ENCODE measurements at places on chromosomes 12 and 14.

- no peak for DNase-seq
Observed at GRCh38 chr12:75990189-75990912, 41.2 kb downstream of the PHLDA1 start.

DNA sequence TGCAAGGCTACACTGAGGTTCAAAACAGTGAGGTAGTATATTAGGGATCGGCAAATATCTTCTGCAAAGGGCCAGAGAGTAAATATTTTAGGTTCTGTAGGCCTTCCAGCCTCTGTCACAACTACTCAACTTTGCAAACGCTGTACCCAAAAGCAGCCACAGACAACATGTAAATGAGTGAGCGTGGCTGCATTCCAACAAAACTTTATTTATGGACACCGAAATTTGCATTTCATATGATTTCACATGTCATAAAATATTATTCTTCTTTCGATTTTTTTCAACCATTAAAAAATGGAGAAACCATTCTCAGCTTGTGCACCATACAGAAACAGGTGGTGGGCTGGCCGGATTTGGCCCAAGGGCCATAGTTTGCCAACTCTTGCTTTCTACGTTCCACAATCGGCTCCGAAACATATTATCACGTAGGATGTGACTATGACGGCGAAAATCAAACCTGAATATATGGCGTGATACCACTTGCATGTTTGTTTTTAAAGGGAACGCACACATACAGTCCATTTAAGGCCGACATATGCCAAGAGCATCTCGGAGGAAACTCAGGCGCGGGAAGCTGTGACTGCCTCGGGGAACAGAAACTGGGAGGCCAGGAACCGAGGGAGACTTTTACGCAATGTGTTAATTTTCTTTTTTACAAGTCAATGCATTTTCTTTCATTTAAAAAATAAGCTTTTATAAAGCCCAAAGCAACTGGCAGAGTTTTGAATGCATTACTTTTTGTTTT, 7.1 kb downstream of the NCOR2 start:
- DNase-seq = no peak

DNA sequence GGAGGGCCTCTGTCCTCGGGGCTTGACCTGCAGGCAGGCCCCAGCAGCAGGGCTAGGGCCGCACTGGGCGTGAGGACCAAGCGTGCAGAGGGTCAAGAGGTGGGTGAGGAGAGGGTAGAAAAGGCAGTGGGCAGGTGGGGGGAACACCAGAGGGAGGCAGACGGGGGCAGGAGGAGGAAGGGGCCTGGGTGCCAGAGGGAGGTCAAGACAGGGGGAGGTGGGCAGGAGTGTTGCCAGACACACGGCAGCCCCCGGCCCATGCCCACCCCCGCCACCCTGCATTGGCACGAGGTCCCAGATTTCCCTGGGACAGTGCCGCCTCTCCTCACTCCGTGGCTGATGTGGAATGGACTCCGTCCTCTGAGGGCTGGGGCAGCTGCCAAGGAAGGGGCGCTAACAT, 8.2 kb downstream of the TMEM121 start:
- DNase-seq = no peak

- DNase-seq = no peak
Observed at GRCh38 chr12:55470088-55470829, at the start of gene OR6C70. TSS of gene OR6C70 (minus strand) at chr12:55470138. CDS start at chr12:55470138, 0 bp downstream.

- DNase-seq = no peak
Observed at GRCh38 chr12:1185460-1186182, 194.6 kb downstream of the ERC1 start.

DNA sequence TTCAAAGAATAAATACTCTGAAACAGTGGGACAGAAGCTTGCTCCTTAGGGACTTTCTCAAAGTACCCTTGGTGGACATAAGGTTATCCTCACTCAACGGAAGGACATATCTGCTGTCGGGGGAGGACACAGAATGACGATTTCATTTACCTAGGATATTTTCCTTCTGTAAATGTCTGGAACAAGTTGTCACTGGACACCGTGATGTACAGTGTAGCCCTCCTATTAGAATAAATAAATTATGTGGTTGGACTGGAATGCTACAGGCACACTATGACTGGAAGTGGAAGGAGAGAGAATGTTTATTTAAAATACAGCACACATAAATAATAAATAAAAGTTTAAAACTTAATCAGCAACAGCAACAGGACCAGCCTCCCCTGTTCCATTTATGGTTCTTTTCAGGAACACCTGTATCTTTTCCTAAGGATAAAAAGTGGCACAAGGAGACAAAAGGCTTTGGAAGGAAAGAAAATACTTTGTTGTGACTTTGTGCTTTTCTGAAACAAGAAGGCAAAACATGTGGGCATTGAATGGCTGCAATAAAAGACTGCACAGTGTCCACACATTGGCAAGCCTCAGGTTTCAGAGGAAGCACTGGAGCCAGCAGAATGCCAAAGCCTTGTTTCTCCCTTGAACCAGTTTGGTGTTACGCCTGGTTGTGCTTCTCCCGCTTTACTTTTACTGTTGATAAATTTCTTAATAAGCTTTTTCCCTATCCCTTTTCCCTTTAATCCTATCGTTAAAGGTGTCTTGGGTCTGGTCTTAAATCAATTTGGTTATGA, 36.8 kb downstream of the FGD4 start:
- no peak for DNase-seq

DNA sequence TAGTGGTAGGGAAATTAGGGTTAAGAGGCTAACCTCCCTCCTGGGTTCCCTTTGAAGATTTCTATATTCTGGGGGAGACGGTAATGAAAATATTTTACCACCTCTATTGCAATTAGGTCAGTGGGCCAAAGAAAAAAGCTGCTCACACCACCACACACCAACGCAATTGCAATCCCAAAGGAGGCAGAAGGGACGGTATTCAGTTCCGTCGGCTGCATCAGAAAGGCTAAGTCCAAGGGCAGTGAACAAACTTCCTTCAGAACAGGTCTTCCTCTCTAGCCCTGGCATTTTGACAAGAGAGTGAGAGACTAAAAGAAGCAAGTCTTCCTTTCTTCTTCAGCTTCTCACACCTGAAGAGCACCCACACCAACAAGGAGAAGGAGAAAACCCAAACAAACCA, 51.2 kb downstream of the OTX2 start:
- DNase-seq = no peak

- DNase-seq = no peak
Observed at GRCh38 chr12:115941362-115941761, 336.1 kb downstream of the MED13L start.

- no peak for DNase-seq
Observed at GRCh38 chr14:36619853-36620252, 37.4 kb upstream of the NKX2-8 start.

GRCh38 chr14:74968811-74969210, 13.4 kb upstream of the PGF start:
- DNase-seq = no peak

DNA sequence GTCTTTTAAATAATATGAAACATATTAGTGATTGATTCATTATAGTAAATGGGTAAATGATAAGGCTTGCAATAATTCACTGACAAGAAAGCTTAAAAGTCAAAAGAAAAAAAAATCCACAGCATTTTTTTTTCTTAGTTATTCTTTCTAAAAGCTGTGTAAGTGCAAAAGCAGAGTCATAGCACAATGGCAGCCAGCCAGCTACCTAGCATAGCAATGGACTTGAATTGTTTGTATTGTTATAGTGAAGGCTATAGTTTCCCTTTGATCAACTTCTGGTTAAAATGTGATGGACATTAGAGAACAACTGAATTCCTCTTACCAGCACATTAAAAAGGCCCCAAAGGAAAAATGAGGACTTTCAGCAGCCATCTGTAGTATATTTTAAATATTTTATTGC, 232.1 kb downstream of the NAV3 start:
- no peak for DNase-seq

DNA sequence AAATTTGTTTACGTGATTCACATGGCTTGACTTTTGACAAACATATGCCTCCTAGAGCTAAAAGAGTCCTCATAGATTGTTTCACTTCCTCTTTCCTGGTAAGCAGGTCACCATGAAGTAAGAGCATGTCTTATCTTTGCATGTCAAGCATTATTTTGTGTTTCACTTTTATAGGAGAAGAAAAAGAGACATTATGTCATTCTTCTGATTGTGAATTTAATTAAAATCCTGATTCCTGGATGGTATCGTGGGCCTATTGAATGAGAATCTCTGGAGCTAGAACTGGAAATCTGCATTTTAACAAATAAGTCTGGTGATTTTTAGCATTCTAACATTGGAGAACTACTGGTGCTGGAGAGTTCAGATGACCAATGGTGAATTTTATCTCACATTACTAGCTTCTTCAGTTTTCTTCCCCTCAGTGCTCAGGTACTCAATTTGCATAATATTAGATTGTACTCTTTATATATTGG, 218.6 kb upstream of the ATP2B1 start:
- DNase-seq = no peak

- no peak for DNase-seq
Observed at GRCh38 chr12:128930606-128931005, 77.3 kb downstream of the GLT1D1 start.

DNA sequence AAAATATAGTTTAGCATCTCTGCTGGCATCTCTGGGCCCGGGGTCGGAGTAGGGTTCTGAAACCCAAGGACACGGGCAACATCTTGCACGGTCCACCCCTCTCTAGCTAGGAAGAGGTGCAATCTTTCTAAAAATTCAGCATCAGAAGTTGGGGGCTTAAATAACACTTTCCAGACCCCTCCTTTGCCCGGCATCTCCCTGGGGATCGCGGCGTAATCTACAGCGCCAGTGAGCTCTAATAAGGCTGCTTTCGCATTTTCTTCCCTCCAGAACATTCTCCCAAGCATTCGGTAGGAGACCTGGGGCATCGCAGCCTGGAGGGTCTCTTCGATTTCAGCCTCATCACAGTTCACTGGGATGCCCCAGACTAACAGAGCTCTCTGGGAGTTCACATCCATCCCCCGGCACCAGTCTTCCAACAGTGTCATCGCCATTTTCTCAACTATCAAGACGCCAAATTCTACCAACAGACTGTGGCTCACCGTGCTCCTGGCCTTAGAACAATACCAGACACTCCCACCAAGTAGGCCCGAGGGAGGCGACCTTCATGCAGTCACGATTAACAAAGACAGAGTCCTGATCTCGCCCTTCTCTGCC, 880 bp downstream of the PNMA1 start:
- DNase-seq = no peak

- no peak for DNase-seq
Observed at GRCh38 chr12:39928181-39928899, 177.5 kb downstream of the SLC2A13 start.

DNA sequence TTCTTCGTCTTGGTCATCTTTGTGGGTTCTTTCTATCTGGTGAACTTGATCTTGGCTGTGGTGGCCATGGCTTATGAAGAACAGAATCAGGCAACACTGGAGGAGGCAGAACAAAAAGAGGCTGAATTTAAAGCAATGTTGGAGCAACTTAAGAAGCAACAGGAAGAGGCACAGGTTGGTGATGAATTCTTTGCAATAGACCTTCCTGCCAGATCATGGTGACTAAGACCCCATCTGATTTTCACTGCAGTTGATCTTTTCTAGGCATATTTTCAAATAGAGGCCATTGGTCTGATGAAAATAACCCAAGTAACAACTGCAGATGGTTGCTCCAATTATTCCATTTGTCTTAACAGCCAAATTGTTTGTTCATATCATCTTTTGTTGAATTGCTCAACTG, 114.4 kb downstream of the SCN8A start:
- DNase-seq = no peak

Data from activated T-cell treated with anti-CD3 and anti-CD28 coated beads for 48 hours (primary cell).